ENCODE measurements at places on chromosomes 6 and 20.

- no peak for DNase-seq
Measured at GRCh38 chr20:44979090-44979621, 12.8 kb downstream of the STK4 start.

DNA sequence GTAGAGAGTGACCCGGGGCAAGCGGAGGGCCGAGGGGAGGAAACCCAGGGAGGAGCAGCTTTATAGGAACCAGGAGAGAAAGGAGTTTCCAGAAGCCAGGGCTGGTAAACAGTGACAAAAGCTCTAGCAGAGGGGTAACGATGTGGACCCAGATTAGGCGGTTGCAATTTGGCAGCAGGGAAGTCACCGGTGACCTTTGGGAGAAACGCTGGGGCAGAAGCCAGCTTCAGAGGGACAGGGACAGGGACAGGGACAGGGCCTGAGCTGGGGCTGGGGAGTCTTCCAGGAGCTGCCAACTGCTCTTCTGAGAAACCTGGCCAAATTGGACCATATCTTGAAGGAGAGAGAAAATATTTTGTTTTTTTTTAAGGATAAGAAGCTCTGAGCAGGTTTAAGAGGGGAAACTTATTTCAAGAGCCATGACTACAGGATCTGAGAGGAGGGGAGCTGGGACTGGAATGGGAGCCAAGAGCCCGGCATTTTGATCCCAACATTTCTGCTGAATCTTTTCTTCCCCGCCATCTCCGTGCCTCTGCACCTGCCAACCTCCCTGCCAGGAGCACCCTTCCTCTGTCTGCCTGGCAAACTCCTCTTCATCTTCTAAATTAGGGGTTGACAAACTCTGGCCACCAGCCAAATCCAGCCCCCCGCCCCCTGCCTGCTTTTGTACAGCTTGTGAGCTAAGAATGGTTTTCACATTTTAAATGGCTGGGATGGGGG lies 22.6 kb upstream of the PREX1 start:
- no peak for DNase-seq

DNA sequence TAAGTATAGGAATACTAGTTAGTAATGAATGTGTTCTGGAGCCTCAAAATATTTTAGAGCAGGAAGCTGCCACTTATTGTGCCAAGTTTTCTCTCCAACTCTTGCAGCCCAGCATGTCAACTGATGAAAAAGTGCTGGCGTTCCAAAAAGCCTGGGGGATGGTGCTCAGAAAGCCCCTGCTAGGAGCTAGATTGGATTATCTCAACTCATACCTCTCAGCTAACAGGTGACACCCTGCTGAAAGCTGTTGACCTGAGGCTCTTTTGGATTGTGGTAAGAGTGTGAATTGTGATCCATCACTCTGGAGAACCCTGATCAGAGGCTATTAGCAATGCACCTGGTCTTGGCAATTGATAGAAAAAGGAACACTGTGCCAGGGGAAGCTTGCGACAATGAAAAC lies 580.4 kb downstream of the EYS start:
- DNase-seq: no peak

- DNase-seq: no peak
Measured at GRCh38 chr6:162389343-162390085, 338.1 kb downstream of the PRKN start.

- no peak for DNase-seq
Measured at GRCh38 chr6:81818901-81819361, 66.5 kb upstream of the TENT5A start.

DNA sequence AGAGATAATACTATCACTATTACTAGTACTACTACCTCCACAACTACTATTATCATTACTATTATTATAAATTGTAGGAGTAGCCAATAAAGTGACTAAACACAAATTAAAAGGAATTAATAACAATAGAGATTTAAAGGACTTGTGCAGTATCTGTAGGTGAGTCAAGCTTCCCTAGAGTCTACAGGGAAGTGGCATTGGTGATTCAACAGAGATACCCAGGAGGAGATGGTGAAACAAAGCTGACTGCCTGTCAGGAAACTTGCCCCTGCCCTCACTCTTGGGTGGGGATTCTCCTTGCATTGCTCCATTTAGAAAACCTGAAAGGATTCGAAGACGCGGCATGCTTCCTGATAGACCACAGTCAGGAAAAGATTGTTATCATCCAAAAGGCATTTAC lies 23.3 kb upstream of the BCLAF1 start:
- no peak for DNase-seq

DNA sequence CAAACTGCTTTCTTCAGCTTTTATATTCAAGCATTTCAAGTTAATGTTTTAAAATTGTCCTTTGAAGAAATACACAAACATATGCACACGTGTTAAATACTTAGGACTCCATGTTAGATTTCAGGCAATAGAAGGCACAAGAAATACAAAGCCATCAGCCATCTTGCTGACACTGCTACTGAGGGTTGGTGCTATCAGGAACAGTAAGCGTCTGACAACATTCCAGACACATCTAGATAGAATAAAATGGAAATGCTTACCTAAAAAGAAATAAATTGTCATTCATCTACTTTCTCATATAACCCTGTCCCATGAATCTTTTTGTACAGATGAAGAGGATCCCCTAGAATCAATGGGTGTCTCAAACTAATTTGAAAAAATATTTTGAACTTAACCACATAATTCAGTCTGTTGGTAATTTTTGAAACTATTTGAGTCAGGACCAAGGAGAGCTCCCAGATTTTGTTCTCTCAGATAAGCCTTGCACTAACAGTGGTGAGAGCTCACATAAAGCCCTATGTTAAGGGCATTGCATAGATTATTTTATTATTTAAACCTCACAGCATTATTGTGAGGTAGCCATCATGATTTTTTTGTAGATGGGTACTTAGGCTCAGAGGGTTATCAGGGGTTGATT lies 631.1 kb upstream of the POU3F2 start:
- no peak for DNase-seq

DNA sequence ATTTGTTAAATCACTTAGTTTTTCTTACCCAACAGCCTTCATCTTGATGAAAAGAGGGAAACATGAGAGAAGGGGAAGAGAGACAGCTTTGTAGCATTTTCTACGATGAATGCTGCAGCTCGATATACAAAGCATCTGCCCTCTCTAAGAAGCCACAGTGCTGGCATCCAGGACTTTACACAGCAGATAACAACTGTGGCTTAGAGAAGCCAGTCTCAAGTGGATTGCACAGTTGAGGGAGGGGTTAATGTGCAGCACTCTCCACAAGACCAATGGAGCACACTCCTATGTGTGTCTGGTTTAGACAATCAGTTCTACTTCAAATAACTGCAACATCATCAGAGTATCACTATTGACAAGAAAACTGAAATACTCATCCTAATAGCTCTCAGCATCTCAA lies 5.8 kb downstream of the C6orf120 start:
- no peak for DNase-seq

- DNase-seq: no peak
Measured at GRCh38 chr6:168039849-168040248, 39.2 kb downstream of the FRMD1 start.

- no peak for DNase-seq
Measured at GRCh38 chr20:34491226-34491931, 24.8 kb upstream of the DYNLRB1 start.

- DNase-seq: no peak
Measured at GRCh38 chr20:57219071-57219677, 47.3 kb downstream of the BMP7 start.

- DNase-seq: peak; percentile 2
Measured at GRCh38 chr20:11012975-11013374, 339.2 kb upstream of the JAG1 start.

DNA sequence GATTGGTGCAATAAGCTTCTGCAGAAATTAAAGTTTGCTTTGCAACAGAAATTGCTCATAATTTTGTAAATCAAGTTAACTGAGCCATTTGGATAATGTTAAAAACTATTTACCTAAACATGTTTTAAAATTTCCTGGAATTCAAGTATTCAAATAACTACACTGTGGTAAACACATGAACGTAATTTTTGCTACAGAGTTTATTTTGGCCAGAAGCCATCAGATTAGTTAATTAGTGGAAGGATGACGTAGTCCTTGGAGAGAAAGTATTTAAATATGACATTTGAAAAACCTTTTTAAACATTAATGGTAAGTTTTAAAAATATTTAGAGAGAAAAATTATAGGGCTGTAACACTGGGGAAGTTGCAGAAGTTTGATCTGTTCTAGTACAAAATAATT lies 121.2 kb upstream of the UST start:
- DNase-seq: no peak

GRCh38 chr6:38119516-38119915 lies 300.0 kb downstream of the ZFAND3 start:
- no peak for DNase-seq

GRCh38 chr6:23435126-23435525 lies 690.9 kb upstream of the NRSN1 start:
- DNase-seq: no peak

DNA sequence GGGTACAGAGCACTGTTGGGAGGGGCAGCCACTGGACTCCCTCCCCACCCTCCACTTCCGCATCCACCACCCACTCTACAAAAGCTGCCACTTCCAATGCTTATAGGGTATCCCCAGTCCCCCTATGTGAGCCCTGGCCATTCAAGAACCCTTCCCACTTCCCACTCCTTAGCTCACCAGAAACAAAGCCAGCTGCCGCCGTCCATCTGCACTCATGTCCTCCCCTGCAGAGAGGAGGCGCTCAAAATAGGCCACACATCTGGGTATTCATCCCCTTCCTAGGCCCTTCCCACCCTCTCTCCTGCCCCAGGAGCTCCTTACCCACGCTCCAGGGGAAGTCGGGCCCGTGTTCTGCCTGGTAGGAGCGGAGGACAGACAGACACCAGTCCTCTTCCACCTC lies 6.5 kb upstream of the LY6G5C start:
- DNase-seq: no peak

DNA sequence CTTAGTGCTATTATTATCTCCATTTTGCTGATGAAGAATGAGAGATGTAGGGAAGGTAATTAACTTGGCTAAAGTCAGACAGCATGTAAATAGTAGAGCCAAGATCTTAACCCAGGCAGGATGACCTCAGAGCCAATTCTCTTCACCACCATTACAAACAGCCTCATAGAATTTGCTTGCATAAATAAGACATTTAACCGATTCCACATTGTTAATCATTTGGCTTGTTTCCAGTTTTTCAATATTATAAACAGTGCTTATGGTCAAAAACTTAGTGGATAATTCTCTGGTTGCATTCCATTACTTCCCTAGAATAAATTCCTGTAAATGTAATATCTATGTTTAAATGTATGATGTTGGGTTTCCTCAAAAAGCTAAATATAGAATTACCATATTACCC lies 19.1 kb upstream of the PRDM1 start:
- no peak for DNase-seq

DNA sequence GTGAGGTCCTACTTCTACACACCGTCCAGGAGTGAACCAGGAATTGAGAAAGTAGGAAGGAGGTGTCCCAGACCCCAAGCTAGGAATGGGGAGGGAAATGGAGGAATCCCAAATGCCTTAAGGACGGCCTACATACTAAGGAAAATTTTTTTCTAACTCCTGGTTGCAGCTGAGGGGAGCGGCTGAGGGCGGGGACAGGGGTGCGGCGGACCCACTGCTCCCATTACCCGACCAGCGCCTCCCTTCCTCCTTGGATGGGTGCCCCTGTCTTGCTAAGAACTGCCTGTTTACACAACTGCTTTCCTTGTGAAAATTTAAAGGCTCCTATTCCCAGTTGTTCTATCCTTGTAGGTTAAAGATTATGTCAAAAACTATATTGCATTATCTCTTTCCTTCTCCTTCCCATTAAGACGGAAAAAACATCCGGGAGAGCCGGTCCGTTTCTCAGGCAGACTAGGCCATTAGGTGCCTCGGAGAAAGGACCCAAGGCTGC lies 699 bp upstream of the HSPA1B start:
- DNase-seq: peak; percentile 58

- DNase-seq: no peak
Measured at GRCh38 chr6:33730611-33731010, 16.1 kb downstream of the IP6K3 start.

DNA sequence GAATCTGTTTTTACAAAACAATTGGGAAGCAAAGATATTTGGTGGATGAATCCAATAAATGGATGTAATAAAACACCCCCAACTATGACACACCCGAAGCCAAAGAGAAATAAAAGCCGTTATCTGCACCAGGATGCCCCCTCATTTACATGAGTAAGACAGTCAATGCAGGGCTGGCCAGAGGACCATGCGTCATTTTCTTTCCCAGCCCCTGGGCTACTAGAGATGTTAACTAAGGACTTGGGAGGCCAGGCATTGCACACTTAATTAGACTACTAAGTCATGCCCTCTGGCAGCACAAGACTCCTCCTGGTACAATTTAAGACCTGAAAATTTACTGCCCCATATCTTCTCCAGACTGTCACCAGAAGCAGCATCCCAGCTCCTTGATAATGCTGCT lies 3.2 kb downstream of the LEMD2 start:
- DNase-seq: peak; percentile 80

- no peak for DNase-seq
Measured at GRCh38 chr6:122712448-122713137, 66.9 kb upstream of the FABP7 start.

GRCh38 chr20:21323640-21324039 lies 20.5 kb downstream of the XRN2 start:
- DNase-seq: peak; percentile 61

GRCh38 chr6:42428326-42429041 lies 23.2 kb downstream of the TRERF1 start:
- DNase-seq: peak; percentile 60

DNA sequence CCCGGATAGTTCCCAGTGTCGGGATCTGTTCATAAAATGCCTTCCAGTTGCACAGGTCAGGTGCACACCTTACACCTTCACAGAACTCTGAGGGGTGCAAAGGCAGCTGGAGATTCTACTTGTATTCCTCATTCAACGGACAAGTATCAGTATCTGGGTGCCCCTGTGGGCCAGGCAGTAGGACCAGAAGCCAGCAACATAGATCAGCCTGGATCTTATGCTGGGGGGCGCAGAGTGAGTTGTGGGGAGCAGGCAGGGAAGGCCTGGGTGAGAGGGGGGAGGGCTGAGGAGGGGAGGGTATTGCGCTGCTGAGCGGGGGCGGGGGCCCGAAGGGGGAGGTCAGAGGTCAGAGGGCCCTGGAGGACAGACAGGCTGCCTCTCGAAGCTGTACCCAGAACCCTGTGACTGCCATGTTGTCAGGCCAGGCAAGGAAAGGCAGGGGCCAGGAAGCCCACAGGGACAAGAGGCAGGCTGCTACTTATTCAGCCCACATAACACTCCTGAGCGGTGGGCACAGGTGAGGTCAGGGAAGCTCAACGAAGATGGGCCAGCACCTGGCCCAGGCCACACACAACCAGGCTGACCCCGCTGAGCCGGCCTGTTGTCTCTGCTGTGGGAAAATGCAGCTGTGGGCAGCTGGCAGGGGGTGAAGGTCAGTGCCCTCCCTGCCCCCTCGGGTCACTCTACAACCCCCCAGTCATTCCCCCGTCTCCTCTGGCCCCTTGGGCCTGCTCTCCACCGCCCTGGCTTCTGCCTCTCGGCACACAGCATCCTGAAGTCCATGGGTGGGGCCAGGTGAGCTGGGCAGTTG lies 1.1 kb downstream of the OPRL1 start:
- no peak for DNase-seq

- DNase-seq: no peak
Measured at GRCh38 chr6:54096811-54097210, 14.4 kb upstream of the MLIP start.
